Fibroblast of skin of abdomen (primary cell): ENCODE measurements at places on chromosomes 1 and 21.
A peak's percentile ranks its signal among the peaks of the same experiment; 100 is the strongest.

DNA sequence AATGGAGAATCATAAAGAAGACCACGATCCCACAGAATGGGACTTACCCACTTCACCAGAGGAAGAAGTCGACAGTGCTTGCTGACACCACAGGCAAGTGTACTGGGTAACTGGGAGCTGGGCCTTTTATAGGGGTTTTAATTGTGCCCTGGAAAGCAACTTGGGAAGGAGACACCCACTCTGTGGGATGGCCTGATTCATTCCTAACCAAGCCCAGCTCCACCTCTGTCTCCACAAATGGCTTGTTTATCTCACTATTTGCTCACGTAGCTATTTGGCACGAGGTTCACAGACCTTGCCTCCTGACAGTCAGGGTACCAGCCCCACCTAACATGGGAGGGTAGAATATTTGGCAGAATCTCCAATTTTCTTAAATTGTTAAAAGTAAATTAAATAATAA, at the start of gene TCHH:
Gene TCHH (minus strand): TSS at position 101 of the 400 bp plus-strand sequence. CDS start 1,364 bp downstream, outside the sequence.
- DNase-seq, result no peak

GRCh38 chr1:87148661-87149060, 180.0 kb upstream of the LMO4 start:
- DNase-seq, result no peak

- no peak for DNase-seq
Measured at GRCh38 chr1:156455362-156455761, 45.2 kb downstream of the MEF2D start.

- DNase-seq, result peak; percentile 81
Measured at GRCh38 chr1:162023547-162024501, at the start of gene OLFML2B. OLFML2B (minus strand) TSS chr1:162023869; CDS start chr1:162023430, 439 bp downstream.

DNA sequence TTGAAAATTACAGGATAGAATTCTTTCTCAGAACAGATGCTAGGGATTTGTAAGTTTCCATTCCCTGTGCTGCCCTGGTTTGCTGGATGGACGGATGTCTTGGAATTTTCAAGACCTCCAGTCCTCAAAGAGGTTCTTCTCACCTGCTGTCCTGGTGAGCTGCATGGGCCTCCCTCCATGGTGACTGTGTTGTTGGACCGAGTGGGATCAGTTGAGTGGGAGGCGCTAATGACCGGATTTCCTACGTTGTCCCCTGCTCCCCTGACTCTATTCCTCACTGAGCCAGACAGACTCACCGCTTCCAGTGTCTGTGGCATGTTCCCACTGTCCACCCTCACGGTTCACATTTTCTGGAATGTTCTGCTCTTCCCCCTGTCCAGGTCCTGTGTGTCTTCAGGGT, 229.8 kb downstream of the CAMTA1 start:
- DNase-seq, result no peak

GRCh38 chr21:29265690-29266479, 32.8 kb upstream of the BACH1 start:
- DNase-seq, result no peak

DNA sequence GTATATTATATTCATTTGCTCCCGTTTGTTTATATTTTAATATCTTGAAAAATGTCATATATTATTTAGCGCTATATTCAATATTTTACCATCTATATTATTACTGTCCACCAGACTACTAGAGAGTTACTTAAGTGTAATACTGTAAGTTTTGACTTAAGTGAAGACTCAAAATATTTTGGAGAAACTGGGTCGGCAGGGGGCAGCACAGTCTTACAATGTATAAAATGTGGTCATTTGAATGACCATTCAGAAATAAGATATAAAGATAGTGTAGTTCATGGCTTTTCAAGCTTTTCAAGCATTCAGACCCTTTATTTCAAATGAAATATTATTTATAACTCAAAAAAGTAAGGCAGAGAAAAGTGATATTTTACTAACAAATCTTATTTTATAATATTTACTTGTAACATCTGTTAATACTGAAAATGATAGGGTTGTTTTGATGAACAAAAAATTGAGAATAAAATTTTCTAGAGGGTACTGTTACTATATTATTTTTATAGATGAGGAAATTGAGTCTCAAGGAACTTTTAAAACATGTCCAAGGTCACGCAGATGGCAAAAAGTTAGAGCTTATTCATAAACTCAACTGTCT, 89.0 kb upstream of the SERTAD4 start:
- peak; percentile 62 for DNase-seq

- DNase-seq, result no peak
Measured at GRCh38 chr1:96746440-96747420, 25.1 kb downstream of the PTBP2 start.

DNA sequence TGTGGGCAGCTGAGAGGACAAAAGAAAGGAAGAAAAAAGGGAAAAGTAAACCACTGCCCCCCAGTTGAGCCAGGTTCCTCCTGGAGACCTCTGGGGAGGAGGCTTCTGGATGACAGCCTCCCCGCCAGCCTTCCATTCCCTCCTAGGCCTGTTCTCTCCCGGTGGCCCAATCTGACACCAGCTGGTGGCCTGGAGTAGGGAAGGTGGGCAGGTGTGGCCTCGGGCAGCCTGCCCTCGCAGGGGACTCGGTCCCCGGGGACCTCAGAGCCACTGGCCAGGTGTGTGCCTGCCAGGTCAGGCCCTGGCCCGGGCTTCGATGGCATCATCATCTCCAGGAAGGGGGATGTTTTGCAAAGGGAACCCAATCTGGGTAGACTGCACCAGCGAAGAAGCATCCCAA, 159.0 kb downstream of the CASZ1 start:
- no peak for DNase-seq

DNA sequence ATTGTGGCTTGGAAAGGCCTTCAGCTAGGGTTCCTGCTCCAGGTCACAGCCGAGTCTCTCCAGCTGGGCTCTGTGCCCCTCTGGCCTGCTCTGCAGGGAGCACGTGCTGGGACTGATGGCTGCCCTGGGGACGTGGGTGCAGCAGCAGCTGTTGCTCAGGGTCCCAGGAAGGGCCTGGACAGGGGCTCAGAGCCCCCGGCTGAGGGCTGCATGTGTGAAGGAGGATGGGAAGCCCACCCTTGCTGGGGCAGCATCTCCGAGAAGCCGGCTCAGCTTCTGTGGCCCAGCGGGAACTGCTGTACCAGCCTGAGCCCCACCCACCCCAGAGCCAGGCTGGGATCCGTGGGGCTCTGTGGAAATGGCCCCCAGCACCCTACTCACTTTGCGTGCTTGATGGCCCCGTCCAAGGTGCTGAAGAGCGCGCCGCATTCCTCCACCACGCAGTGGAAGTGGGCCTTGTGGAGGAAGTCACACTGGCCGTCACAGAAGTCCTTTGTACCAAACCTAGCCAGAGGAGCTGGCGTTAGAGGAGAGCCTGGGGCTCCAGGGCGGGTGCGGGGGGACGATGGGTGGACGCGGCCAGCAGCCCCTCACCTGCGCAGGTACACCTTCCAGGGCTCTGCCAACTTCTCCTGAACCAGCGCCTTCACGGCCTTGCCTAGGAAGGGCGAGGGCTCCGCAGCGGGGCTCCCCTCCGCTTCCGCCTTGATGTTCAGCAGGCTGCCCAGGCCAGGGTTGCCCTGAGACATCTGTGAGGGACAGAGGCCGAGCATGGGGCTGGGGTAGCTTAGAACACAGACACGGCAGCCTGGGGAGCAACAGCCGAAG, 147.5 kb downstream of the CASZ1 start:
- DNase-seq, result no peak

GRCh38 chr1:29983321-29983720, 740.1 kb downstream of the MATN1 start:
- DNase-seq, result no peak

DNA sequence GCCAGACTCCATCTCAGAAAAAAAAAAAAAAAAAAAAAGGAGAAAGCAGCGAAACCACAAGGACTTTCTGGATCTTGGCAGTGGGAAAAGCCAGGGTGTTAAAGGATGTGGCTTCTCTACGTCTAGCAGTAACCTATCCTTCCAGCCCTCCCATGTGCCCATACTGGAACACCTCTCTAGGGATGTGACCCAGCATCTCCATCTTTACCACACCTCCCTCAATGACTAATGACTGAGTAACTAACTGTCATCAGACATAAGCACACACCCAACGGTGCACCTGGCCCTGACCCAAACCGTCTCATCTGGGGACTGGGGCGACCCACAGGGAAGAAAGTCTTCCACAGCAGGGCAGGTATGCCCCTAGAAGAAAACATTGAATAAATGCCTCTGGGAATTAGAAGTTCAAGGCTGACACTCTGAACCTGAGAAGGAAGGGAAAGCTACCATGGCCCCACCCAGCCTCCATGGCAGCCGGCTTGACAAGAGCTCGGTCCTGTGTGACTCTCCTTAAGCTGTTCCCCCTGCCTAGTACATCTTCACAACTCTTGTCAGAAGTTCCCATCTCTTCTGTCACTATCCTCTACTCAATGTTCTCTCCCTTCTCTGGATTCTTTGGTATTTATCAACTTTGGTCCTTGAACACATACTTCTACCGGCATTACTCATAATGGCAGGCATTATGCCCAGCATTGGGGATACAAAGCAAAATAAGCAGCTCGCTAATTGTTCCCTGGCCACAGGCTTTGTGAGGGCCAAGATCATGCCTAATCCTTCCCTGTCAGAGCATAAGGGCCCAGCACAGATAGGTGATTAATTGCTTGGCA, 14.8 kb upstream of the PAQR6 start:
- DNase-seq, result peak; percentile 78

- DNase-seq, result peak; percentile 55
Measured at GRCh38 chr1:156616463-156616862, 2.8 kb upstream of the HAPLN2 start.

DNA sequence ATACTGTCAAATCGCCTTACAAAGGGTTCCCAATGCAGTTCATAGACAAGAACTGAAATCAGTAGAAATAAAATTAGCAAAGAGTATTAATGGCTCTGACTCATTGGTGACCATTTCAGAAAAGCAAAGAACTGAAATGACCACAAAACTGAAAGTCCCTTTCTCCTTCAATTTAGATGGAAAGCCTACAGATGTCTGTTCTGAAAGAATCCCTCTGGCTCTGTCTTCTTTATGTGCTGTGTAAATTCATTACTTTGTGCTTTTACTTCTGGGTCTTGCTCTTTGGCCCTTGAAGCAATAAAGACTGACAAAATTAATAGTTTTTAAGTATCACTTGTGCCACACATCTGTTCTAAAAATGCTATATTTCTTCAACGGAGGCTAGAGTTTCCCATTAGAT, 62.7 kb upstream of the GPR89A start:
- peak; percentile 5 for DNase-seq

GRCh38 chr1:78541479-78541878, 50.7 kb downstream of the PTGFR start:
- no peak for DNase-seq

DNA sequence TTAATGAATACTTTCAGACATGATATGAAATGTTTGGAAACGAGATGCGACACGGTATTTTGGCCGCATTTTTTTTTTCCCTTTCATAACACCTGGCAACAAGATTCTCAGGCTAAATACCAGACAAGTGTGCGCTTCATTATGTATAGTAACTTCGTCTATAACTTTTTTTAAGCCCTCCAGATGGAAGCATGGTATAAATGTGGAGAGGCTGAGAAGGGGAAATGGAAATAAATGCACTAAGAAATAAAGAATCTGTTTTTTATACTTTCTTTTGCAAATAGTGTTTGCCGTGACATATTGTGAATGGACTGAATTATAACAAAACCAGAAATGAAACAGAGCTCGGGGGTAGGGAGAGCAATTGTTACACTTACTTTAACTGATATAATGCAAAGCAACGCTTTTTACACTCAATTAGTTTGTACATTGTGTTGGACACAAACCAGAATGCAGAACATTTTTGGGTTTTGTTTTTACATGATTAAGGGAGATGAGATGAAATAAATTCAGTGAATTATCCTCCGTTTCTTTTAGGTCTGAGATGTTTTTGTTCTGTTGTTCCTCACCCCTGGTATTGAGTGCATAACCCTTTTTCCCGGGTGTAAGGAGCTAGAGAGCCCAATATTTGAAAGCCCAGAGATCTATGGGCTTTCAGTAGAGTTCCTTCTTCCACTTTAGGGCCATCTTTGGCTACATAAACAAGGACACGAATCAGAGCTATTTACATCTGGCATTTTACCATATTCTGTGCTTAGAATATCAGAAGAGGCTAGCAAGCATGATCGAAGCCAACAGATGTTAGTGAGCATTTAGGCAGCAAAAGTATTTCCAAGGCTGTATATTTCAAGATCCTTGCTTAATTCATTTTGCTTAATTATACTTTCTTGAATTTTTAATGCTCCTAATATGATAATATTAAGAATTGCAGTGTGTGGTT, 478.0 kb downstream of the CAMTA1 start:
- DNase-seq, result no peak

GRCh38 chr21:37087188-37087587, 14.1 kb downstream of the TTC3 start:
- peak; percentile 67 for DNase-seq

DNA sequence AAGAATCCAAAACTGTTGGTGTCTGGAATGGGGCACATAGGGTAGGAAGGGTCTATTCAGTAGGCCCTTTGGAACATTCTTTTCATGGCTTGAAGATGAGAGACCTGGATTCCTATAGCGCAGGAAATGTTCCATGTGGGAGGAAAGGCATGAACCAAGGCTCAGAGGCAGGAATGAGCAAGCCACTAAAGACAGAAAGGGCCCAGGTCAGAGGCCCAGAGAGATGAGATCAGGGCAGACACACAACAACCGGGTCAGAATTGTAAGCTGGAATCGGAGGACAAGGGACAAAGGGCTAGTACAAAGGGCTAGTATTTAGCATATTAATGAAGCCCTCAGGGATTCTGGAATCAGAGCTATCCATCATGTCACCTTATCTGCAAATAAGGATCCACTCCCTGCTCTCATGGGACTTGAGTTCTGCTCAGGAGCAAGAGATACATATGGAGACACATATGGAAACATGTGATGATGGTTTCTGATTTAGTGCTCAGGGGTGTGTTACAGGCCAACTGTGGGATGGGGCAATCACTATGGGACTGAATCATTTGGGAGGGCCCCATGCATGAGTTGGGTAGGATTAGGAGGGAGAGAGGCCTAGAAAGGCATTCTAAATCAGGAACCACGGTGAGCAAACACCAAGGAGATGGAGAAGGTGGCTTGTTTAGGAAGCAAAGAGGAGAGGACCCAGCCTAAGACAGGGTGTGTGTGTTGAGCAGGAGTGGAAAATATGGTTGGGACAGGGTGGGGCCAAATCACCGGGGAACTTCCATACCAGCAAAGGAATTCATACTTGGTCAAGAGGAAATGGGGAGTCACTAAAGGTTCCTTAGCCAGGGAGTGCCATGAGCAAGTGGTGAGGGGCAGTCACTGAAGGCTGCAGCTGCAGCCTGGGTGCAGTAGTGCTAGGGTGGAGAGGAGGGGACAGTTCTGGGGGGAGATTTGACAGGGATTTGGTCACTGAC, 8.6 kb downstream of the NECTIN4 start:
- peak; percentile 52 for DNase-seq

- DNase-seq, result peak; percentile 32
Measured at GRCh38 chr1:75615613-75616435, 4.9 kb upstream of the SLC44A5 start.

- no peak for DNase-seq
Measured at GRCh38 chr1:5568321-5568720, 423.9 kb downstream of the NPHP4 start.
